ENCODE measurements at places on chromosomes 12 and 14.

- no peak for DNase-seq
These were observed 22.2 kb downstream of the SGPP1 start for GRCh38 chr14:63705561-63706070.

DNA sequence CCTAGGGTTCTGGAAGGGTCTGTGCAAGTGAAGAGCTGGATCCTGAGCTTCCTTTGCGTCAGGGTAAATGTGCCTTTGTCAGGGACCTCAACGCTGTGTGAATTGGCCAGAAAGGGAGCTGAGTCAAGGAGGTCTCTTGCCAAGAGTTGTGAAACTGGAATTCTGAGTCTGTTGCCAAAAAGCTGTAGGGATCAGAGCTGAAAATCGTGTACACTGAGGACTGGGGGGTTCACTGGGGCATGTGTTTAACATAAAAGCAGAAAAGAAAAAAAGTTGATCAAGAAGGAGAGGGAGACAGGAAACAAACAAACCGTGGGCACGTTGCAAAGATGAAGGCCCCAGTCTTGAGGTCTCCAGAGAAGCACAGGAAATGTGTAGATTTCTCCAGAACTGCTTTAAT, 1081.5 kb downstream of the VRK1 start:
- DNase-seq: peak; percentile 20

DNA sequence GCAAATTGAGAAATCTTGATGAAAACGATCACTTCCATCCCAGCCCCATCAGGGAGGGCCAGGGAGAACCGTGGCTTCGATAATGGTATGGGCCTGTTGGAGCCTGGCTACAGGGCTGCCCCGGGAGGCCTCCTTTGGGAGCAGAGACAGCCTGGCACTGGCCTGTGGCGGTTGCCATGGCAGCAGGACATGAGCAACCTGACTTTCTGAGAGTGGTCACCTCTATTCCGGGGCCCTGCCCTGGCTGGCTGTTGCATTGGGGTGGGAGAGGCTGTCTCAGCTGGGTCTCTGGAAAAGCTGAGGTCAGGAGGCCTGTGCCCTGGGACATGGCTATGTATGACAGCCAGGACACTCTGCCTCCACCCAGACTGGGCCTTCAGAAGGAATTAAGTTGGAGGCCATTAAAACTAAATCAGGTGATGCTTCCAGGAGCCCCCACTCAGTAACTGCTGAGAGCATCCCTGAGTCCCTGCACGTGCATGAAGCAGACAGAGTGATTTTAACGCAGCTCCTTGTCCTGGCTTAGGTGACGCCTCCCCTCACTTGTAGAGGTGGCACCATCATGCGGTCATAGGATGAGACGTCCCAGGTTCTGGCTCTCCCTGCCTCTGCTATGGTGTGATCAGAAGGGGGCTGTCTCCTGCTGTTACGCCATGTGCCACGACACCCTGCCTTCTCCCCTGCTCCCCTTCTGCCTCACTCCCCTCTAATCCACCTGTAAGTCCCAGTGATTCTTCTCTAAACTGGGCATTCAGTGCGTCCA, 126.3 kb downstream of the SLC25A47 start:
- DNase-seq: no peak

DNA sequence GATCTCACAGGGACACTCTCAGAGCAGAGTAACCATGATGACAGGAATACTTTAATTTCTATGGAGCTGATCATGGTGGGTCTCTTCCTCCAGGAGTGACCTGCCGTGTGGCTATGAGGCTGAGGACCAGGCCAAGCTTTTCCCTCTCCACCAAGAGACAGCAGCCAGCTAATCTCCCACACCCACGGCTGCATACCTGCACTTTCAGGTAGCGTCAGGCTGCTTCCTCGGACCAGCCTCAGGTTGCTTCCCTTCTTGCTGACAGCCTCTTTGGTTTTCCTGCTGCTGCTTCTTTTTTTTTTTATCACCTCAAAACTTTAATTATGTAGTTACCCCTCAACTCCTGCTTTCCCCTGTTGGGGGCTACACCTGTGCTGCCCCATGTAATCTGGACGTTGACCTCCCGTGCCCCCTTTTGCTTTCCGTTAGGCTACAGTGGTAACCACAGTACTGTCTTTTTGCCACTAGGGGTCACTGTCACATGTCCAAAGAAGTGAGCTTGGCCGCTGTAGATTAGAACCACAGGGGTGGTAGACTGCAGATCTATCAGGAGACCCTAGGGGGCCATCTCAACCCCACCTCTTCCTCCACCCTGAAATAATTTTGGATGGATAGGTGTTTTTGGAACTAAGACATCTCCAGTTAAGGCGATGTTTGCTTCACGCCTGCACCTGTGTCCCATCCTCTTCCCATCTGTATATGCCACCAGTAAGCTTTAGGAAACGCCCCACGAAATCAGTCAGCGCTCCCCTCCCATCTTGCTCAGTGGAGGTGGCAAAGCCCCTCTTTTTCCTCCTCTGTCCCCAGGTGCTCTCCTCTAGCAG, 7.8 kb upstream of the PIP4K2C start:
- DNase-seq: peak; percentile 64

DNA sequence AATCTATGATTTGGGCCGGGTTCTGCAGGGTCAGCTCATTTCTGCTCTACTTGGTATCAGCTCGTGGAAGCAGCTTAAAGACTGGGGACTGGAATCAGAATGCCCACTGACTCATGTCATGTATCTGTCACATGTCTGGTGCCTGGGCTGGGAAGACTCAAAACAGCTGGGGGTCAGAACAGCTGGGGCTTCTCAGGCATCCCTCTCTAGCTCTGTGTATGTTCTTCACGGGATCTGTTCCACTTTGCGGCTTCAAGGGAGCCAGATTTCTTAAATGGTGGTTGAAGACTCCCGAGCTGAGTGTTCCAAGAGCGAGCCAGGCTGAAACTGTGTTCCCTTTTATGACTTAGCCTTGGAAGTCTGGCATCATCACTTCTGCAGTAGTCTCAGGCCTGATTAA, 11.9 kb downstream of the AEBP2 start:
- DNase-seq: no peak

DNA sequence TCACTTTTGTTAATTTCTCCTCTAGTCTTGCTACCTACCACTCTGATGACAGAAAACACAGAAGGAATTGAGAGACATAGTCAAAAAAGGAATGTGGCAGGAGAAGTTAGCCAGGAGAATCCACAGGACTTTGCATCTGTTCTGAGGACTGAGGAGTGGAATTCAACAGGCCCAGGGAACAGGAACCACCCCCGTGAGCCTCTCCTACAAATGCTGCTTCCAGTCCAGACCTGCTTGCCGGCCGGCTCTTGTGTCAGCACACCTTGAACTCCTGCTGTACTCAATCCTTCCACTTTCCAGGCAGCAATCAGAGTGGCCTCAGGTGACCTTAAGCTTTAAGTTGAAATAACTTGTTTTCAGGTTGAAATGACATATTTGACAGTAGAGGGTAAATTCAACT, 903.1 kb downstream of the BCL11B start:
- DNase-seq: no peak

DNA sequence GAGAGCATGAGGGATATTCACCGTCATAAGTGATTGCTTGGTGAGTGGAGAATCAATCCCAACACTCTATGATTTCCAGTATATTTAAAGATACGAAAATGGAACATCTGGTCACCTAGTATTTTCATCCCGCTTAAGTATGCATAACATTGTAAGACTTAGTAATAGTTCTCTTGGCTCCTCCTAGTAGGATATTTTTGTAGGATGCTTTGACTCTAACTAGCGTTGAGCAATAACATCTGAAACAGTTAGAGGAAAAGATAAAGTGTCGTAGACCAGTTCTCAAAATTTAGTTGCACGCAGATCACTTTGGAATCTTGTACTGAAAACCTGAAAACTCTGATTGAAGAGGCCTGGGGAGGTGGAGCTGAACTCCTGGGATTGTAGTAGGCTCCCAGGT, 7.6 kb downstream of the SAMD4A start:
- DNase-seq: no peak

DNA sequence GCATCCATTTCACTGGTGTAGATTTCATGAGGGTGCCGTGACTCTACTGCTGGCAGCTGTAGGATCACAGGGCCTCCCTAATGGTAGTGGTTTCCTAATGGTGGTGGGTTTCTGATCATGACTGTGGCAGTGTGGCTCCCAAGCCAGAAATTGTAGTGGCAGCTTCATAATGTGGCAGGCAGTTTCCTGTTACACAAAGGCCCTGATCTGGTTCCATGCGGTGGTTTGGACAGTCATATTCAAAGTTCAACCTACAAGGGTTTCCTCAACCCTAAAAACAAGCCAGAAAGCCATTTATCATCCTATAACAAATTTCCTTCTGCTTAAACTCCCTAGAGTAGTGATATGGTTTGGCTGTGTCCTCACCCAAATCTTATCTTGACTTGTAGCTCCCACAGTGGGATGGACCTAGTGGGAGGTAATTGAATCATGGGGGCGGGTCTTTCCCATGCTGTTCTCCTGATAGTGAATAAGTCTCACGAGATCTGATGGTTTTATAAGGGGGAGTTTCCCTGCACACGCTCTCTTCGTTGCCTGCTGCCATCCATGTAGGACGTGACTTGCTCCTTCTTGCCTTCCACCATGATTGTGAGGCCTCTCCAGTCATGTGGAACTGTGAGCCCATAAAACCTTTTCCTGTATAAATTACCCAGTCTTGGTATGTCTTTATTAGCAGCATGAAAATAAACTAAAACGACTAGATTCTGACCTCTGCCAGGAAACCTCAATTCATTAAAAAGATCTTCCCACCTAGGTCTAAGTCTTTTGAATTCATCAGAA, 257.1 kb downstream of the EFCAB11 start:
- no peak for DNase-seq

DNA sequence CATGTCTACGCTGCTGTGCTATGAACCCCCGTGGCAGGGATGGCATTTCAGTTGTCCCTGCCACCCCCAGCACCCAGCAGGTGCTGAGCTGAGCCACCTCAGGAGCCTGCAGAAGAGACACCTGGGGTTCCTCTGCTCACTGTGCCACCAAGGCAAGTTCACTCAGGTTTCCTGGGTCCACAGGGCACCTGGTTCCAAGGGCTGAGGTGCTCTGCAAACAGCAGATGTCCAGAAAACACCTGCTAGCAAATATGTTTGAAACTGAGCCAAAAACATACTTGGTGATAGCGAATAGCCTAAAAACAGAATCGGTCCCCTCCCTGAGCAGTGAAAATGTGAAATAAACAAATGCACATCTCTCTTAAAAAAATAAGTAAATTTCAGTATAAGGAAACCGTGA, 35.6 kb upstream of the GPR68 start:
- no peak for DNase-seq

GRCh38 chr12:23767834-23768233, 181.6 kb downstream of the SOX5 start:
- no peak for DNase-seq

GRCh38 chr12:100266585-100266834, 369 bp downstream of the DEPDC4 start:
- DNase-seq: no peak

GRCh38 chr14:27945512-27945911, 821.1 kb upstream of the FOXG1 start:
- DNase-seq: no peak

DNA sequence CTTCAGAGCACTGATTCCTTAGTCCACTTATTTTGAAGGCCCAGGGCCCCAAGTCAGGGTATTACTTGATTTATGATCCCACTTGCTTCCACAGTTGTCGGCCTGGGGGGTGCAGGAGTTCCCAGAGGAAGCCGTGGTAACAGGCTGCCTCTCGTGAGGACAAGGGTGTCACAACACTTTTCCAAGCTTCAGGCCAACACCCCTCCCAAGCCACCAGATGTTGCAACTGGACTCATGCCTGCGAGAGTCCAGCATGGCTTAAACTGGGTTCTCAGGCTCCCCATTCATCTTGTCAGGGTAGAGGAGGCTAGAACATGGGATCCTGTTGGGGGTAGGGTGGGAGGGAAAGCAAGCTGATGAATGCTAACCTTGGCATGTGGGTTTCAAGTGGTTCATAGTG, 56.1 kb downstream of the BMP4 start:
- no peak for DNase-seq

GRCh38 chr14:39734306-39734705, 302.1 kb upstream of the FBXO33 start:
- no peak for DNase-seq

DNA sequence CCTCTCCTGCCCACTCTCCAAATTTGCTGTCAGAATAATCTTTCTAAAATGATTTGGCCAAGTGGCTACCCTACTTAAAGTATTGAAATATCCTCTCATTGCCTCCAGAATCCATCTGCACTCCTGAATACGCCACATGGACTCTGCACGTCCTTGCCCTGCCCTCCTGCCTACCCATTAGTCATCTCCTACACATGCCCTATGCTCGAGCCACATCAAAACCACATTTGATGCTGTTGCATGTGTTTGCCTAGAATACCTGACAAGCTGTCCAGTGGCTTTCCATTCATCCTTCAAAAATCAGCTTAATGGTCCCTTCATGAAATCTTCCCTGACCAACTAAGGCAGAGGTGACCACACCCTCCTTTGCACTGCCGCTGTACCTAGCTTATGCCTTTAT, 17.0 kb downstream of the VCPKMT start:
- DNase-seq: no peak

- no peak for DNase-seq
These were observed 58.0 kb downstream of the TMTC1 start for GRCh38 chr12:29725587-29726320.

DNA sequence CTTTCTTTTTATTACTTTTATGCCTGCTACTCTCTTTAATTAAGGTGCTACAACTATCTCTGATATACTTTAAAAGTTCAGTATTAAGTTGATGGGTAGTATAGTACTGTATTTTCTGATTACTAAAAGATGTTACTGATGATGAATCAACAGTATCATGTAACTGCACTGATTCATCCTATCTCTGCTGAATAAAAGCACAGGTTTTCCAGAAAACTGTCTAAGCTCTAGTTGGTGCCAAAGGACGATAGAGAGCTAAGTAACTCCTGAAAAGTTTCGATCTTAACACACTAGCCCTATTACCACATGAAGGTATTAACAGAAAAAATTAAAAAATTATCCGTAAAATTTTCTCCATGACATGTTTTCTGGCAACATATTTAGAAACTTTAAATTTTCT, 2.1 kb downstream of the SCAF11 start:
- no peak for DNase-seq

- peak; percentile 52 for DNase-seq
These were observed 163.6 kb upstream of the PLEKHG7 start for GRCh38 chr12:92539110-92539749.

GRCh38 chr14:55976219-55976618, 142.0 kb upstream of the PELI2 start:
- DNase-seq: no peak

GRCh38 chr14:101028971-101029667, 125.6 kb upstream of the RTL1 start:
- DNase-seq: no peak
